AG10803 (cell line): ENCODE measurements at places on chromosomes 3 and 15.

DNA sequence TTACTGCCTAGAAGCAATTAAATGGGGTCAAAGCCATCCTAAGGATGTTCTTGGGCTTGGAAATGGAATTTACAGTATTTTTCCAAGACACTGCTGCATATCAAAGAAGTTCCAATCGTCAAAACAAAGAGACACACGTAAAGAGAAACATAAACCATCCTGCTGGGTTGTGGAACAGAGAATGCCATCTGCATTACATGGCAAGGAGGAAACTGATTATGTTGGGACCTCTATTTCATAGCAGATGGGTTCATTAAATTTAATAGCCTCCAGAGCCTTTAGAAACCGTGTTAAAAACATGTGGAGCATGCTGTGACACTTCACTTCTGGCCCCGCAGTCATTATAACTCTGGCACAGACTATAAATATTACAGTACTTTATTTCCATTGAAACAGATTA lies 154.6 kb downstream of the LRTM1 start:
- peak; percentile 44 for DNase-seq

DNA sequence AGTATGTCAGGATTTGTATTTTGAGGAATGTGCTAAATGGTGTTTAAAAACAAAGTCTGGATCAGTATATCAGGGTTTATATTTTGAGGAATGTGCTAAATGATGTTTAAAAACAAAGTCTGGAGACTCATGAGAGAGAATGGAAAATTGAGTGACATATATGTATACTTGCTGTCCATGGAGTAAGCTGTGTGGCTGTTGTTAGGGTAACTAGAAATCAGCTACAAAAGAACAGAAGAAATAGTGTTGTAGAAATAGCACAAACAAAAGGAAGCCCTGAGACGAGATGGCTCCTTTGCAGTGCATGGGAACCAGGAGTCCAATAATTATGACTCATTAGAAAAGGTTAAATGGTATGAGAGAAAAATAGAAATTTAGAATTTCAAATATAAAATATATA lies 282.7 kb upstream of the MANF start:
- no peak for DNase-seq

DNA sequence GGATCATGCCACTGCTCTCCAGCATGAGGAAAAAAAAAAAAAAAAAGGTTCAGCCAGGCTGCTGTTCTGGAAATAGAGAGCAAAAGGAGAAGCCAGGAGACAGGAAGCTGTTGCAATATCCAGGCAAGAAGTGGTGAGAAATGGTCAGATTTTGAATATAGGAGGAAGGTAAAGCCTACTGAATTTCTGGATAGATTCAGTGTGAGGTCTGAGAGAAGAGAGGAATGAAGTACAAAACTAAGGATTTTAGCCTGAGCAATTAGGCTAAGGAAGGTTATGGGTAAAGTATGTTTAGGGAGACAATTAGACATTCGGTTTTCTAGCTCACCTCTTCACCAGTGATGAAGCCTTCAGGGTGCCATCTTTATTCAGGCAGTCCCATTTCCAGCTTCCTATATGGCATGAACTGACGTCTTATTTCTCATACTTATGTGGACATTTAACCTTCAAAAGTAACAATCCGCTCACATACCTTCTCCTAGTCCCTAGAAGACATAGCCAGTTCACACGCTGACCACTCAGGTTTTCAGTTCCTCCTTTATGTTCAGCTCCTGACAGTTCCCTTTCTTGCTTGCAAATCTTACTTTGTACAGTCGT lies 57.2 kb downstream of the KIF9 start:
- DNase-seq, result peak; percentile 78

- no peak for DNase-seq
Measured at GRCh38 chr15:73593304-73594074, 39.7 kb downstream of the NPTN start.

DNA sequence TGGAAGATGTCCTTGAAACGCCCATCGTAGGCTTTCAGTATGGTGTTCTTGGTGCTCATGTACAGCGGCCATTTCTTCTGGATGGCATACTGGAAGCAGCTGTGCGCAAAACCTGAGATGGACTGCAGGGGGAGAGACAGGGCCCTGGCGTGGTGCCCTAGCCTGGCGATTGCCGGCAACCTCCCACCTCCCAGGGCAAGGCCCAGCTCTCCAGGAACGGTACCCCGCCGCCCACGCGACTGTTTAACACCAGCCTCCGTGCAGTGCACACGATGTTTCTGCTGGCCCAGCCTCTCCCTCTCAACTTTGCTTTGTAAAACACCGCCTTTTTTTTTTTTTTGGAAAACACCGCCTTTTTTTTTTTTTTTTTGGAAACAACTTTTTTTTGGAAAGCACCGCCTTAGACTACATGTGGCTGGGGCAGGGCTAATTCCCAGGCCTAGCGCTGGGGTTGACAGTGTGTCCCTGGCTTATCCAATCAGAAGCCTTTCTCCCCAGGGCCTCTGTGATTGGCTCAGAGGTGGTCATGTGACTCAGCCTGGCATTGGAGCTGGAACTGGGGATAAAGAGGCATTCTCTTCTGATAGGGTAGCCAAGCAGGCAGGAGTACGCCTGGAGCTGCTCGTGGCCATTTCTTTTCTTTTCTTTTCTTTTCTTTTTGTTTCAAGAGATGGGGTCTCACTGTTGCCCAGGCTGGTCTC lies 14.7 kb downstream of the IDH2 start:
- DNase-seq, result peak; percentile 24

- DNase-seq, result no peak
Measured at GRCh38 chr15:24075420-24076089, 388.4 kb upstream of the NDN start.

DNA sequence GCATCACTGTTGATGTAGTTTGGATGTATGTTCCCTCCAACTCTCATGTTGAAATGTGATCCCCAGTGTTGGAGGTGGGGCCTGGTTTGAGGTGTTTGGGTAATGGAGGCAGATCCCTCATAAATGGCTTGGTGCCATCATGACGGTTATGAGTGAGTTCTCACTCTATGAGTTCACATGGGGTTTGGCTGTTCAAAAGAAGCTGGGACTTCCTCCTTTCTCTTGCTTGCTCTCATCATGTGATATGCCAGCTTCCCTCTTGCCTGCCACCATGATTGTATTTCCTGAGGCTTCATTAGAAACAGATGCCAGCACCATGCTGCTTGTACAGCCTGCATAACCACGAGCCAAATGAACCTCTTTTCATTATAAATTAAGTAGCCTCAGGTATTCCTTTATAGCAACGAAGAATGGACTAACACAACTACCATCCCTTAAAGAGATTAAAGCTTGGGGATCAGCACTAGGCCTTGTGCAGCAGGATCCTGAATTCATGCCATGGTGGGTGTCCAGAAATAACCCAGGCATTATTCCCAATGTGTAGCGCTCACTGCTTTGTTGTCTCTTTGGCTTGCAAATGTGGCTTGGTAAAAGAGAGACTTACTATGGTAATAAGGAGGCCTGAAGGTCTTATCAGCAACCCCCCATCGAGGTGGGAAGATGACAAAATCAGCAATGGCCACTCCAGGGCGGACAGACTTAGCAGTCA lies 41.9 kb downstream of the NDUFB4 start:
- peak; percentile 17 for DNase-seq
